ENCODE measurements at places on chromosomes 12 and 14. TPM values are rescaled to one million over a fixed set of nuclear protein-coding genes. Genes with fewer than 3 reads are reported as not detected.

DNA sequence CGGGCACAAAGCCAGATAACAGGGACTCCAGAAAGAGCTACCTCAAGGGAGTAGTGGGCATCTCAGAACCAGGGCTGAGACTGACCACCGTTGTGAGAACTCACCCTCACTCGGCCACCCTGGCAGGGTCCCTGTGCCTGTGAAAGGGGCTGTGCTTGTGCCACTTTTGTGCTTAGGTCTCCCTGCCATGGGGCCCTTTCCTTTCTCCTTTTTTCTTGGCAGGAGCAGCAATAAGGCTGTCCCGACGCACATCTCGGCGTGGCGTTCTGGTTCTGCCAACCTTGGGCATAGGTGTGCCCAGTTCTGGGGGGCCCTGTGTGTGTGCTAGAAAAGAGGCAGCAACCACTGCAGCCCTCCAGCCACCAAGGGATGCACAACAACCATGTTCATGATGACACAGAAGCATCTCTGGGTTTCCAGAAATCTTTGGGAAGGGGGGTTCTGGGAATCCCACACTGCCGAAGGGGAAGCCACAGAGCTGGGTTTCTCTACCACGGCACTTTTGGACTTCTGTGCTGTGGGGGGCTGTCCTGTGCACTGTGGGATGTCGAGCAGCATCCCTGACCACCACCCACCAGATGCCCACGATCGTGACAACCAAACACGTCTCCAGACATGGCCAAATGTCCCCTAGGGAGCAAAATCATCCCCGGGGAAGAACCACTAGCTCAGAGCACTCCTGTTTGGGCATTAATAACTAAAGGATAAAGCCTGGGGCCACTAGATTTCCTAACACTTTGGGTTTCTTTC is 13.1 kb upstream of the TMEM119 start:
- peaks cover 28% of the 10 kb centered on the region for H3K4me1 ChIP-seq
- H3K4me3 ChIP-seq = no peak overlapping the region
- no peak for DNase-seq
- peak overlapping the region; percentile 78 for H3K27ac ChIP-seq

GRCh38 chr12:55659486-55660385 is 23.0 kb downstream of the OR10P1 start:
- H3K27ac ChIP-seq = 0 out of 2 replicates have a peak overlapping the region, but pooled peaks have one; percentile 10
- H3K36me3 ChIP-seq = no peaks in the 10 kb centered on the region
- peak; percentile 73 for DNase-seq
- no peaks in the 10 kb centered on the region for H3K27me3 ChIP-seq
- H3K4me1 ChIP-seq = 0 out of 2 replicates have a peak, but pooled peaks cover 9% of the 10 kb centered on the region

The SIX4 gene
- 12.2 TPM for total RNA-seq

The CISTR gene
- total RNA-seq = not detected

The SMIM41 gene
- not detected for total RNA-seq

The APOF gene
- total RNA-seq = not detected

DNA sequence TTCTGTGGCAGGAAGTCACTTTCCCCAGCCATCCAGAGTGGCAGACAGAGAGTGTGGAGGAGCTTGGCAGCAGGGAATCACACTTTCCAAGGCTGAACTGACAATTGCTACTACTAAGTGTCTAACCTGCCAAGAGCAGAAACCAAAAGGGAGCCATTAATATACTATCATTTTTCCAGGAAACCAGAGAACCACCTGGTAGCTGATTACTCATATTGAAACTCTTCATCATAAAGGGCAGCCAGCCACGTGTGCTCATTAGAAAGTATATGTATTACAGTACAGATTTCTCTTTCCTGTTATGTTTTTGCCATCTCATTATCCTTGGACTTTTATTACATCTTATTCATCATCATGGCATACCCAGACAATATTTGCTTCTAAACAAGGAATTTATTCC is 374.9 kb downstream of the GXYLT1 start:
- no peaks in the 10 kb centered on the region for H3K36me3 ChIP-seq
- DNase-seq = no peak
- H3K4me1 ChIP-seq = no peaks in the 10 kb centered on the region

The ZNF839 gene
- 8.4 TPM for total RNA-seq

GRCh38 chr12:121812320-121812871 is 8.6 kb downstream of the SETD1B start:
- peaks cover 14% of the 10 kb centered on the region for H3K4me1 ChIP-seq
- H3K36me3 ChIP-seq = peaks cover 28% of the 10 kb centered on the region
- H3K27ac ChIP-seq = 0 out of 2 replicates have a peak overlapping the region, but pooled peaks have one; percentile 16
- peak; percentile 87 for DNase-seq
- H3K27me3 ChIP-seq = no peaks in the 10 kb centered on the region

DNA sequence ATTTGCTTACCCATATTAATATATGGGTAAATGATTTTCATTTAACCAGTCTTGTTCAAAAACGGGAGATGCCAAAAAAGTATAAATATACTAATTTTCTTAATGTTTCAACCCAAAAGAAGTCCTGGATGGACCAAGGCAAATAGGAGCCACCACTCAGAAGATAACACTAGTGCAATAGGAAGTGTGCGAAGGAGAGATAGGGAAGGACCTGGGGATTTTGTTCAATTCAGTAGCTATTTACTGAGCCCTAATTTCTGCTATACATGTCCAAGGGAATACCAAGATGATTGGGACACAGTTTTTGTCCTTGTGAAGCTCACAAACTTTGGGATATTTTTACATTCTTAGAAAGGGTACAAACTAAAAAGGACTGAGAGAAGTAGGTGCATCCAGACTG is 1.5 kb downstream of the CMAS start:
- H3K4me3 ChIP-seq = peak overlapping the region; percentile 95
- DNase-seq = no peak
- peaks cover 14% of the 10 kb centered on the region for H3K4me1 ChIP-seq
- H3K27ac ChIP-seq = no peak overlapping the region

- no peaks in the 10 kb centered on the region for H3K36me3 ChIP-seq
- peak within 1 kb of the TSS; percentile 88 for H3K27ac ChIP-seq
- peak; percentile 98 for DNase-seq
- no peaks in the 10 kb centered on the region for H3K27me3 ChIP-seq
- H3K4me3 ChIP-seq = peak within 1 kb of the TSS; percentile 87
Observed at GRCh38 chr14:77760381-77761204, at the start of gene SNW1. SNW1 (minus strand) TSS chr14:77761156; CDS start chr14:77761127, 29 bp downstream.

- H3K4me3 ChIP-seq = no peak overlapping the region
- no peaks in the 10 kb centered on the region for H3K4me1 ChIP-seq
- H3K27me3 ChIP-seq = no peaks in the 10 kb centered on the region
- peaks cover 22% of the 10 kb centered on the region for H3K36me3 ChIP-seq
Observed at GRCh38 chr12:69274861-69275260, 35.5 kb downstream of the CPSF6 start.

GRCh38 chr12:53431187-53431586 is 7.5 kb downstream of the AMHR2 start:
- H3K4me1 ChIP-seq = peaks cover 5% of the 10 kb centered on the region
- H3K36me3 ChIP-seq = no peaks in the 10 kb centered on the region
- DNase-seq = no peak
- no peaks in the 10 kb centered on the region for H3K27me3 ChIP-seq
- H3K4me3 ChIP-seq = no peak overlapping the region
- no peak overlapping the region for H3K27ac ChIP-seq

- no peaks in the 10 kb centered on the region for H3K4me1 ChIP-seq
- no peak for DNase-seq
- H3K27me3 ChIP-seq = no peaks in the 10 kb centered on the region
Observed at GRCh38 chr14:75811872-75812499, 150.9 kb downstream of the TTLL5 start.

The ACRBP gene
- total RNA-seq = not detected

The ALKBH2 gene
- 5.8 TPM for total RNA-seq

DNA sequence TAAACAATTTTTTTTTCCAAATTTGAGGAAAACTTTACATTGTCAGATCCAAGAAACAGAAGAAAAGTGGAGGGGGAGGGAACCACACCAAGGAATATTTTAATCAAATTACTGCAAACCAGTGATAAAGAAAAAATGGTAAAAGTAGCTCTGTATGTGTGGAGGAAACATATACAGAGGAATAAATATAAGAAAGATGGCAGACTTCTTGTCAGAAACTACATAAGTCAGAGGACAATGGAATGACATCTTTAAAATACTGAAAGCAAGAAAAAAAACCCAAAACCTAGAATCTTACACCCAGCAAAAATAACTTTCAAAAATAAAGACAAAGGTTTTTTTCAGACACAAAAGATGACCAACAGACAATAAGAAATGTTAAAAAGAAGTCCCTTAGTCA is 10.2 kb upstream of the LLPH start:
- no peak overlapping the region for H3K27ac ChIP-seq
- no peak overlapping the region for H3K4me3 ChIP-seq
- DNase-seq = peak; percentile 47

DNA sequence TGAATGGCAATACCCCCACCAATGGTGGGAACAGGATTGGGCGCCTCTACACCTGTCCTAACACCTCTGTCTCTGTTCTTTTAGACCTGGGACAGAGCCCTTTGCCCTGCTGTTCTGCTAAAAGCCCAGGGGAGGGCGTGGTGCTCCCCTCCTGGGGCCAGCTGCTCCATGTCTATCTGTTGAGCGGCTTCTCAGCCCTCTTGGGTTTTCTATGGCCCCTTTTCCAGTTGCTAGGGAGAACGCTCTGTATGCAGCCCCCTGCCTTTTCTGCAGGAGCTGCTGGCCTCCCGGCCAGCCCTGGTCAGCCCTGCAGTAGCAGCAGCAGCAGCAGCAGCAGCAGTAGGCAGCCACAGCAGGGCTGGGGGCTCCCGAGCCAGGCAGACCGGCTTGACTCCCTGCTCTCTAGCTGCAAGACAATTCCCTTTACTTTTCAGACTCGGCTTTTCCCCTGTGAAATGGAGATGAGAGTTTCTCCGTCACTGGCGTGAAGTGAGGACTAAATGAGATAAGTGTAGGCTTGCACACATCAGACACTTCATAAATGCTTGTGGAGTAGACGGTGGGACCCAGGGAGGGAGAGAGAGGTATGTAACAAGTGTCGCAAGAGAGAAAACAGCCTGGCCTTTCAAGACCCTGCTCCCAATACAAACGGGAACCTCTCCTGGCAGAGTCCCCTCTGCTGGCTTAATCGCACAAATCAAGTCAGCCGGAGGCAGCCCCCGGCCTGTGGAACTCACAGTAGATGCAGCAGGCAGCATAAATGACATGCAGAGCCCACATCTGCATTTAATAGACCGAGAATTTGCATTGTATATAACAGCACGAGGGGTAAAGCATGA is 1.0 kb downstream of the RTL1 start:
- no peak overlapping the region for H3K4me3 ChIP-seq
- H3K27me3 ChIP-seq = peaks cover 17% of the 10 kb centered on the region
- H3K36me3 ChIP-seq = peaks cover 11% of the 10 kb centered on the region
- H3K4me1 ChIP-seq = no peaks in the 10 kb centered on the region
- no peak overlapping the region for H3K27ac ChIP-seq
- no peak for DNase-seq

The GZMB gene
- total RNA-seq = not detected

The MDM1 gene
- 7.3 TPM for total RNA-seq

The IFNG-AS1 gene
- not detected for total RNA-seq

DNA sequence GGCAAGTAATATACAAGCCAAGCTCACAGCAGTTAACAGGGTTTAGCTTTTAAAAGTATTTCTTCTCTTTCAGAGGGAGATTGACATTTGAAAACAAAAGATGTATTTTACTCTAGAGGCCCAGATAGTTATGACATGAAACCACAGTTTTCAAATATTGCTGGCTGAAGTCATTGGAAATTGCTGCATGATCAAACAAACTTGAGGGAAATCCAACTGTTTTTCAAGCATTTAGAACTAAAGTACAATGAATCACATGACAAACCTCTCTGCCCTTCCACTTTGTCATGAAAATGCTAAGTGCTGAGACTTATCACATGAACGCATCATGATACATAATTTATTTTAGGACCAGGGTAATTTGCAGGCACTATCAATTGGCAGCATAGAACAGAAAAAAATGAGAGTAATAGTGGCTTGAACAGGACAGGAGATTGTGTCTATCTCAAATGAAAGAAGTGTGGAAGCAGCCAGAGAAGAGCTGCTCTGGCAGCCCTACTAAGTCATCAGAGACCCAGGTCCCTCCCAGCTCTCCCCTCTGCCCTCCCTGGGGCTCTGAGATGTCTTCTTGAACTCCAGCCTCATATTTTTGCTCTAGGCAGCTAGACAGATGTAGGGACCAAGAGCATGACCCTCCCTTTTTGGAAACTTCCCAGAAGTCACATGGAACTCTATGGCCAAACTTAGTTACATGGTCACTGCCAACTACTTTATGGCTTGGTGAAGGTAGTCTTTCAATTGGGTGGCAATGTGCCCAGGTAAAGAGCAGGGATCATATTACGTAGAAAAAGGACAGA is 90.1 kb upstream of the PELI2 start:
- H3K27ac ChIP-seq = no peak overlapping the region
- no peak overlapping the region for H3K4me3 ChIP-seq
- no peaks in the 10 kb centered on the region for H3K36me3 ChIP-seq

The EID3 gene
- total RNA-seq = 9.0 TPM

The DDIT3 gene
- total RNA-seq = 13.2 TPM

The NUBPL gene
- 11.5 TPM for total RNA-seq
